ENCODE measurements at places on chromosomes 12 and 14.

GRCh38 chr14:87014856-87015255 is 978.1 kb downstream of the GALC start:
- DNase-seq: no peak

DNA sequence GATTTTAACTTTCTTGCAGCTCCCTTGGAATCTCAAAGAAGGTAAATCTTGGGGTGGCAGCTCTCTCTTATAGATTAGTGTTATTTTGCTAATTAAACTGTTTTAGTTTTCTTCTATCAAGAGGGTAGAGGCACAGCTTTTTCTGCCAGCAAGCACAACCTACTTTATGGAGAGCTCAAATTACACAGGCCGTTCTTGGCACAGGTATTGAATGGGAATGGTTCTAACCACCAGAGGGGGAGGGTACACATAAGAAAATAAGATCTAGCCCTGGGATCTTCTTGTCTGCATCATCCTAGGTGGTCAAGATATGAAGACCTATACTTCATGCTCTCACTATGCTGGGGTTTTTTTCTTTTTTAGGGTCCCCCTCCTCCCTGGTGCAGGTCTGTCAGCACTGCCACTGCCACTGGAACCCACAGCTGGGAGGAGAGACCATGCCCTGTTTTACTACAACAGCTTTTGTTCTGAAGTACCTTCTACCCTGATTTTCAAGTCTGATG is 48.6 kb upstream of the STAC3 start:
- DNase-seq: no peak

DNA sequence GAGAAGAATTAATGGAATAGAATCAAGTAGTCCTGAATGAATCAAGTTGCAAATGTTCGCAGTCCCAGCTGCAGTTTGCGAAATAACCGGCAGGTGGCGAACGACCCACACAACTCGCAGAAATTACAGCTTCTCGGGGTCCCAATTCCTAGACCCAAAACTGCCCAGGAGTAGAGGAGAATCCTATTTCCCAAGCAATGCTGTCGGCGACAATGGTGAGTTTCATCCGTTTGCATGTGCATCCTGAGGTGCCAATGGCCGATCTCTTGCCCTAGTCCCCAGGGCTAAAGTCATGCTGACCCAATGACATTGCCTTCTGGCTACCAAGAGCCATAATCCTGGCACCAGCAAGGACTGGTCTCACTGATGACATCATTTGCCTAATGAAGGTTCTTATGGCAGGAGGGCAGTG is 8.5 kb upstream of the ASCL1 start:
- no peak for DNase-seq

DNA sequence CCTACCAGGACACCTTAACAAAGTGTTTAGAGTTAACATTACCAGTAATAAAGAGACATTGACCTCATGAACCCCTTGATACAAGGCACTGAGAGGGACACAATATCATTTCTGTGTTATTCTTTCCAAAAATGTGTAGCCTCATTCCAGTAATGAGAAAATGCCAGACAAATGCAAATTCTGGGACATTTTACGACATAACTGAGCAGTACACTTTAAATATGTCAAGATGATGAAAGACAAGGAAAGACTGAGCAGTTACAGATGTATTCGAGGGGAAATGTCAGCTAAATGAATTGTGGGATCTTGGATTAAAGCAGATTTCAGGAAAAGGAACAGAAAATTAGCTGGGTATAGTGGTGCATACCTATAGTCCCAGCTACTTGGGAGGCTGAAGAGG is 255.6 kb downstream of the ERC1 start:
- no peak for DNase-seq

- DNase-seq: no peak
Measured at GRCh38 chr12:55847033-55847432, 4.3 kb upstream of the MMP19 start.

DNA sequence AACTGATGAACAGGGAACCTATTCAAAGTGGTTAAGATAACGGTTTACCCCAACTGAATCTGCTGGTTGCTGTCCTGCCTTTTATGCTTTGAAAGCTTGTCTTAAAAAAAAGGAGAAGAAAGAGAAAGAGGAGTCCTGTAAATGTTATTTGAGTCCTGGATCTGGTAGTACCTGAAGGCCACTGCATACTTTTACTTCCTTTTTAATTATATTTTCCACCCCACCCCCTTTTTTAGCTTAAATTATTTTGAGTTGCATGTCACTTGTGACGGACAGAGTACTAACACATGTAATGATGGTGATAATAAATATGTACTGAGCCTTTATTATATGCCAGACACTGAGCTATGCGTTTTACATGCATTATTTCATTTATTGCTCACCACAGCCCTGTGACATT is 2.5 kb upstream of the AMIGO2 start:
- no peak for DNase-seq

DNA sequence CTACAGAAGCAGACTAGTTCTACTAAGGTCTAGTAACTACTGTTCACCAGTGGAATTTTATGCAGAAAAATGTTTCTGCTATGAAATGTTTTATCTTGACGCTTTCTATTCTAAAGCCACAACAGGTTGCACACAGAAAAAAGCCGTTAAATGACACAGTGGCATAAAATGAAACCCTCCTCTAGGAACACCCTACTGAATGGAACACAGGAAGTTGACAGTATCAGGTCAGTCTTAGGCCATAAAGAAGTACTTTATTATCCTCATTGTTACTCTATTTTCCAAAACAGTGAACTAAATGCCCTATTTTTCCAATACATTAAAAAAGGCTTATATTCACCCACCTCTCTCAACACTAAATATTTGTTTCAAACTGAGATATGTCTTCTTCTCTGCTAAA is 21.9 kb downstream of the EPS8 start:
- no peak for DNase-seq

GRCh38 chr12:9761419-9761781 is 699 bp upstream of the CD69 start:
- no peak for DNase-seq

DNA sequence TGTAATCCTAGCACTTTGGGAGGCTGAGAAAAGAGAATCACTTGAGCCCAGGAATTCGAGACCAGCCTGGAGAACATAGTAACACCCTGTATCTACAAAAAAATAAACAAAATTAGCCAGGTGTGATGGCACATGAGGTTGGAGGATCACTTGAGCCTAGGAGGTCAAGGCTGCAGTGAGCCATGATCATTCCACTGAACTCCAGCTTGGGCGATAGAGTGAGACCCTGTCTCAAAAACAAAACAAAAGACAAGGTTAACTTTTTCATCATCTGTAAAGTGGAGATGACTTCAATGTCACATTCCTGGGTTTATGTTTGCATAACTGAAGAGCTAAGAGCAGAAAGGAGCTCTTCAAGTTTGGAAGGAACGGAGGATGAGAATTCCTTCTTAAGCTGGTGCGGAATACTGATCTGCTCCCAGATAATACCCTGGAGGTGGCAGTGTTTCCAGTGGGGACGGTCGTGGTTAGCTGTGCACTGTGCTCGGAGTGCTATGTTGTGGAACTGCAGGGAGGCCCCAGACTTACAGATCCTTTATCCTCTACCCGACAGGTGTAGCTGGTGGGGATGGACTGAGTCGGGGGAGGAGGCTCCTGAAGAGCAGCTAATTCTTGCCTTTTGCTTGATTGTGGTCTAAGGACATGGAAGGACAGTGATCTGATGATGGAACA is 22.5 kb upstream of the BICD1 start:
- no peak for DNase-seq

DNA sequence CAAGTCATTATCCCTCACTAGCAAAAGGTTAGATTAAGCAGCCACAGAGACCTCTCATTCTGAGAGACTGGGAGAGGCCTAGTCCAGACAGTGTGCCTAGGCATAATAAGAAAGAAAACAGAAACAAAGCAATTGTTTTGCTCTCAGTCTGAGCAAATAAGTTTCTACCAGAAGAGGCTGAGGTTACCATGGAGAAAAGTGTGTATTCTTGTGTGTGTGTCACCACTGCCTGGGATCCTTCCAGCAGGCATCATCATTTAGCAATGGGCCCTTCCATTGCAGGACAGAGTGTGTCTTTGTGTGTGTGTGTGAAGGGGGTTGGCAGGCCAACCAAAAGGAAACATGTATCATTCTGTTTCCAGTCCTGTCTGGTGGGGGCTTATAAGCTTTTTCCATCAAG is 3.7 kb downstream of the EFS start:
- no peak for DNase-seq

- no peak for DNase-seq
Measured at GRCh38 chr12:46904406-46905238, 78.8 kb upstream of the SLC38A4 start.

- DNase-seq: no peak
Measured at GRCh38 chr12:121806546-121807423, 3.0 kb downstream of the SETD1B start.

- DNase-seq: no peak
Measured at GRCh38 chr14:103074729-103075367, 9.2 kb upstream of the LBHD2 start.

GRCh38 chr12:30457621-30458289 is 237.9 kb downstream of the IPO8 start:
- no peak for DNase-seq

- no peak for DNase-seq
Measured at GRCh38 chr14:66117600-66117999, 368.6 kb upstream of the CCDC196 start.

GRCh38 chr14:30564868-30565248 is 5.9 kb downstream of the G2E3 start:
- no peak for DNase-seq

- DNase-seq: no peak
Measured at GRCh38 chr12:79155683-79156082, 291.1 kb downstream of the SYT1 start.

DNA sequence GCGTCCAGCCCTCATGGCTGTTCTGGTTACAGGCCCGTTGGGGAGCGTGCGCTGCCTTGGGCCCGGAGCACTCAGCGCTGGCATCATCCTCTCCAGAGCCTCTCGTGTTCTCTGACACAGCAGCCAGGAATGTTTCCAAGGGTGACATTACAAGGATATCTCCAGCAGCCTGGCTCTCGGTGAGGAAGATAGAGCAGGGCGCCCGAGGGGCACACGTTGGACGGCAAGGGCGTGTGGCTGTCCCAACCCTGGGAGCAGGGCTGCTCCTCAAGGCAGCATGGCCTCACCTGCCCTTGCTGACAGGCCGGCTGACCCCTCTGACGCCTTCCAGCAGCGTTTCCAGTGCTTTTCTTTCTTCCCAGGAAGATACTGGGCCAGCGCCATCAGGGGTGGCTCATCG is 14.4 kb downstream of the LRCOL1 start:
- DNase-seq: no peak

DNA sequence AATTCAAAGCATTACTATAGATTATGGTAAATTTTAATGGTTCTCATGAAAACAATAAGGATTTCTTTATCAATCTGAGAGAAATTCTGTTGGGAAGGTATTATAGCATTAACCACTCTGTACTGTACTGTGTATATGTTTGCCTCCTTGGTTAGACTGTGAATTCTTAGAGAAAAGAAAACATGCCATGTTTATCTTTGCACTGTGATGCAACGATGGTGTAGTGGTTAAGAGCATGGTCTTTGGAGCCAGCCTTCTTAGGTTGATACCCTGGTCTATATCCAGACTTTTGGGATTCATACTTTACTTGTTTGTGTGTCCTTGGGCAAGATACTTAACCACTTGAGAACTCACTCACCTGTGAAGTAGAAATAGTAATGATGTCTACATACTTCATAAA is 32.2 kb upstream of the NUBPL start:
- no peak for DNase-seq

DNA sequence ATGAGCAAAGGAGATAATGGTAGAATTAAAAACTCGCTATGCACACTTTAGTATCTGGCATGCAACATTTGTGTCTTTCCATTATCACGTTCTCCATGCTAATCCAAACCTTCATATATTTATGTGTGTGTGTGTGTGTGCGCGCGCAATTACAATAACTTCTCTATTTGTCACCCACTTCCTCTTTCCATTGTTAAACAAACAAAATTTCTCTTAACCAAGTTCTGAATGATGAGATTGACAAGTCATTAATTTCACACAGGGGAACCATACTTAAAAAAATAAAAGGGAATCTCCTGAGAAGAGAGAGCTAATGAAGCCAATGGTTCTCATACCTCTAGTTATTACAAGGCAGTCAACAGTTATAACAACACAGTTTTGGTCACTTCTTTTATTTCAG is 575.9 kb upstream of the MDGA2 start:
- no peak for DNase-seq

- DNase-seq: no peak
Measured at GRCh38 chr12:74317078-74317601, 220.5 kb upstream of the ATXN7L3B start.

GRCh38 chr14:23300687-23301223 is 1.9 kb downstream of the PPP1R3E start:
- no peak for DNase-seq

DNA sequence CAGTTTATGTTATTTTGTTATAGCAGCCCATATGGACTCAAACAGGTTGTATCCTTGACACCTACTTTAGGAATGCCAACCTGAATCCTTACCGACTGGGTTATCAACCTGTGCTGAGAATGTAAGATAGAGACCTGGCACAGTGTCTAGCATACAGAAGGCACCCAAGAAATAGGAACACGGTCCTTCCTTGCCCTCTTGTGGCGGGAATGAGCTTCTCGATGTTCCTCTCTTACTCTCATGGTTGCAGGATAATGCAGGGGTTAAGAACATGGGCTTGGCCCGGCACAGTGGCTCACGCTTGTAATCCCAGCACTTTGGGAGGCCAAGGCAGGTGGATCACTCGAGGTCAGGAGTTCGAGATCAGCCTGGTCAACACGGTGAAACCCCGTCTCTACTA is 6.5 kb downstream of the C12orf43 start:
- DNase-seq: no peak

DNA sequence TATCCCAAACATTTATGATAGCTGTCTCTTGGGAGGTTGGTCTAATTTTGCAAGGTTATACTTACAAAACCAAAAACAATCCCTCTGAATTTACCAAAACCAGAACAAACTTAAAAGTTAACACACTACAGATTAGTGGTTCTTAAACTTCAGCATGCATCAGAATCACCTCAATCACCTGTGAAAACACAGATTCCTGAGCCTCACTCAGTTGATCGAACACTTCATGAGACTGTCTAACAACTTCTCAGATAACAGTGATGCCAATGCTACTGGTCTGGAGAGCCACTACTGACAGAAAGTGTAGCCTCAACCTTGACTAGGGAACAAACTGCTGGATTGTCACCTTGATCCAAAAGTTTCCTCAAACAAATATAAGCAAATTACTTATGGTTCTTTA is 44.2 kb downstream of the ATP2B1 start:
- DNase-seq: no peak

DNA sequence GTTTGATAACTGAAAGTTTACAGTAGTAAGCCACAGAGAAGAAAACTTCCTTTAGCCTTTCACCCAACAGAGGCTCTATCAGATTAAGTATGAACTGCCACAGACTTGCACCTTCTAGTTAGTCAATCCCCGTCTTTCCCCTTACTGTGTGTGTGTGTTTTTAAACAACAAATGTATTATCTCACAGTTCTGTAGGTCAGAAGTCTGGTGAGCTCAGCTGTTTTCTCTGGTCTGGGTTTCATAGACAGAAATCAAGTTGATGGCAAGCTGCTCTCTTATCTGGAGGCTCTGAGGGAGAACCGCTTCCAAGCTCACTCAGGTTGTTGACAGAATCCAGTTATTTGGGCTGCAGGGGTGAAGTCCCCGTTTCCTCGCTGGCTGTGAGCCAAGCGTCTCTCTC is 320.5 kb downstream of the PRKD1 start:
- no peak for DNase-seq
